Hypothalamus (tissue), 51 donors: ENCODE measurements at places on chromosomes 1 and 21.

GRCh38 chr1:170727963-170728362 lies 64.0 kb downstream of the PRRX1 start:
- DNase-seq = no peak

- no peak for DNase-seq
Measured at GRCh38 chr21:33825915-33826314, 89.7 kb downstream of the ATP5PO start.

DNA sequence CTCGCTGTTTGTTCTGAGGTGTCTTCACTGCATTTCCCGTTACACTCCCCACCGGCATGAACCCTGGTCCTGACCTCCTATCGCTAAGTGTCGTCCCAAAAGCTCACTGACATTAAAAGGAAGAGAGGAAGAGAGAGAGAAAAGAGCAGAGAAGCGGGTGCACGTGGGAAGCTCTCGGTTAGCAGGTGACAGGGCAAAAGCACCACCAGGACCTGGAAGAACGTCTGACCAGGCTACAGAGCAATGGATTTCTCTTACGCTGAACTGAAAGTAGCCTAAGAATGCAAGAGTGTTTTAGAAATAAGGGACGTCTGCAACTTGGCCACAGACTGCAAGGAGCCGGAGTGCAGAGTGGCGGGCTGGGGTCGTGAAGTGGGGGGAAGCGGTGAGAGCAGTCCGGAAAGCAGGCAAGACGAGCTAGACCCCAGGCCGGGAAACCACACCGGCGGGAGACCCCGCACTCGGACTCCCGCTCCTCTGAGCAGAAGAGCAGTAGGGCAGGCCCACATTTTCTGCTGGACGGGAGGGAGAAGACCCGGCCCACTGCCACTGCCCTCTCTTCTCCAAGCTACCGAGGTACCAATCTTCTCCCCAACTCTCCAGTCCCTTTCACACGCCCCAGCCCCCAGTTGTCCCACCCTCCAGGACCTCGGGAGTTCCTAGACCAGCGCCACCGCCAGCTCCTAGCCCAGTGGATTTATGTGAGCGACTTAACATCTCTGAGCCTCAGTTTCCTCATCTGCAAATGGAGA lies 8.3 kb upstream of the MPZL1 start:
- DNase-seq = no peak

DNA sequence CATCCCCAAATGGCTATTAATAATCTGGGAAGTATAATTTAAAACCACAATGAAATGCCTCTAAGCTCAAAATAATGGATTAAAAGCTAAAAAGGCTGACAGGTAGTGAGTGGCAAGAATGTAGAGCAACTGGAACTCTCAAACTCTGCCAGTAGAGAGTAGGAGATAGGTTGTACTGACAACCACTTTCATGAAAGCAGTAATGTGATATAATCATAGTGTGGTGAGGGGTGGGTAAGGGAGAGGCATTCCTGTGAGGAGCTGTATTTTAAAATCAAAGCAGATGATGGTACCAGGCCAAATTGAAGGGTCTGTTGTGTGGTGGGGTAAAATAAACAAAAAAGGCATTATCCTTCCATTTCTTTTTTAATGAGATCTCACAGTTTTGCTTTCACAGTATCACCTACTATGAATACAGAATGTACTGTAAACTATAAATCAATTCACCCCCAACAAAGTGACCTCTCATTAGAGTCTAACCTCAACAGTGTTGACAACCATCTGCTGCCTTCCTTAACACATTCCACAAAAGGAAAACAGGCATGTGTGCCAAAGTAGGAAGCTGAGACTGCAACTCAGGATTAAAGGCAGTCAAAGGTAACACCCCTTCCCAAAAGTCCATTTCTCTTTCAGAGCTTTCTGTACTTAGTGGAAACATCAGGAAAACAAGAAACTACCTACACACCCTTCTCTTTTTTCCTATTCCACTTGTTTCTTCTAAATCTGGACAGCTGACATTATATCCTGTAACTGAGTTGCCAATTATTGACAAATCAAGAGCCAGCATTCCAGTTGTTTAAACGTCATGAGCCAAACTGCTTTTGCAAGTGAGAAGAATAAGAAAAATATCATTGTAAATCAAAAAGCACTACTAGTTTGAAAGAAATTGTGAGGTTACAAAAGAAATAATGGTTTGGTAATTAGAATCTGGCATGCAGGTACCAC lies 130.8 kb downstream of the FAF1 start:
- DNase-seq = no peak

DNA sequence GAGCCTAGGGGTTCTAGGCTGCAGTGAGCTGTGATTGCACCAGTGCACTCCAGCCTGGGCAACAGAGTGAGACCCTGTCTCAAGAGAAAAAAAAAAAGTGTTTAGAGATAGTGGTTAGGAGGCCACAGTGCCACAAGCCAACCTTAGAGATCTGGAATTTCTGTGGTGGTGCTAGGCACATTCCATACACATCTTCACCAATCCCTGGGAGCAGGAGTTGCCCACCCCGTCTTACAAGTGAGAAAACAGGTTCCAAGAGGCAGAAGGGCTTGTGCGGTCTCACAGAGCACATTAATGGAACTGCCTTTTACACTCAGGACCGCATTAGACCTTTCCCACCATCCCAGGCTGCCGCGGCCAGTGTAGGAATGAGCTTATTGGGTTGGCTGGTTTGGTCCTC lies 93.2 kb downstream of the EPHB2 start:
- DNase-seq = no peak

GRCh38 chr1:221200464-221200863 lies 321.2 kb downstream of the HLX start:
- no peak for DNase-seq

- DNase-seq = no peak
Measured at GRCh38 chr21:43029785-43030184, 45.9 kb downstream of the CBS start.
